ENCODE measurements at places on chromosomes 3 and 15.

DNA sequence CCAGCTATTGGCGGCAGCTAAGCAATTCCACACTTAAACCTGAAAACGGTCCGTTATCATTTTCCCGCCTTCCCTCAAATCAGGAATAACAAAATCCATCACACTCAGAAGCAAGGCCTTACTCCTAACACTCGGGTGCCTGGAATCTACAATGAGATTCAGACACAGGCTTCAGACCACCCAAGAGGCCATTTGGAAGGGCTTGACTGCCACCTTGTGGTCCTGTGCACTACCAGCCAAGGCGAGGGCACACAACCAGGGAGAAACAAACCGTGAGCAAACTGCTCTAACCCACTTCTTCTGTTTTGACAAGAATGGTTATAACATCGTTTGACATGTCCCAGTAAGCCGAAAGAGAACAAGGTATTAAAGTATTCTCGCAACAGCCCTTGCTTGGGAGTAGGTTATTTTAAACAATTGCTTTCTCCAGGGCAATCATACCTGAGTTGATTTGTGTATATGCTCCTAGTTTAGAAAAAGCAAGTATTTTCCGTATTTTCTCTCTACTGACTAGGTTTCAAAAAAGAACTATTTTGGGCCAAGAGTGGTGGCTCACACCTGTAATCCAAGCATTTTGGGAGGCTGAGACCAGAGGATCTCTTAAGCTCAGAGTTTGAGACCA, 40.1 kb upstream of the TAFA4 start:
- DNase-seq = peak; percentile 57

DNA sequence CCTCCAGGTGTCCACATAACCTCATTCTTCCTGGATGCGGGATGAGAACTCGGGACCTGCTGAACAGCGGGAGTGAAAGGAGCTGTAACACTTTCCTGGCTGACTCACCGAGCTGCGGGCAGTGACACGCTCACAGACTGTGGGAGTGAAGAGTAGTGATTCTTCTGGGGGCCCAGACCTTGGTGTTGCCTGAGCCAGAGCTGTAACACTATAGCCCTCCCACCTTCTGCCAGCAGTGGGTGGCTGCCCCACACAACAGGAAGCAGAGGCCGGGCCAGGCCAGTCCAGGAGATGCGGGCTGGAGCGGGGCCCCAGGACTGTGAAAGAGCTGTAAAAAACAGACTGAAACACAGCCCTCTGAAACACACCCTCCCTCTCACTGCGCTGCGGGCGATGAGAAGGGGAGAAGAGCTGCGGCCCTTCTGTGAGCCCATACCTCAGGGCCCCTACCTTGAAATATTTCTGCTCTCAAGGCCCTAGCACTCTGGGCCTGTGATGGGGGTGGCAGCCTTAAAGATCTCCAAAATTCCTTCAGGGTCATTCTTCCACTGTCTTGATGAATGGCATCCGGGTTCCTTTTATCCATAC, 464.0 kb upstream of the CCDC54 start:
- DNase-seq = no peak

- DNase-seq = no peak
Observed at GRCh38 chr3:43319794-43320193, 33.5 kb downstream of the SNRK start.

DNA sequence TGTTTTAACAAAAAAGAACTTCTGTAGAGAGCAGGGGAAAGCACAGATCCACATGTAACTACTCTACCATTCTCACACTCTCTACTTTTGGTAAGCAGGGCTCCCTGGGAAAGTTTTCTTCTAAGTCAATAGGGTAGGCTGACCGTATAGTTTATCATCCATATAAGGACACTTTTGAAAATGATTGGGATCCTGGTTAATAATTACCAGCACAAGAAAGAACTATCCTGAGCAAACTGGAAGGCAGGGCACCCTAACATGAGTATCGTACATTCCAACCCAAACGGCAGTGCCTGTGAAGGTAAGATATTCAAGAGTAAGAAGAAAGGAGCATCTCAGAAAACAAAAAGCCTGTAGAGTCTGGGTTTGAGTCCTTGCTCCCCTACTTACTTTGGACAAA, 22.1 kb downstream of the SUSD5 start:
- DNase-seq = no peak

DNA sequence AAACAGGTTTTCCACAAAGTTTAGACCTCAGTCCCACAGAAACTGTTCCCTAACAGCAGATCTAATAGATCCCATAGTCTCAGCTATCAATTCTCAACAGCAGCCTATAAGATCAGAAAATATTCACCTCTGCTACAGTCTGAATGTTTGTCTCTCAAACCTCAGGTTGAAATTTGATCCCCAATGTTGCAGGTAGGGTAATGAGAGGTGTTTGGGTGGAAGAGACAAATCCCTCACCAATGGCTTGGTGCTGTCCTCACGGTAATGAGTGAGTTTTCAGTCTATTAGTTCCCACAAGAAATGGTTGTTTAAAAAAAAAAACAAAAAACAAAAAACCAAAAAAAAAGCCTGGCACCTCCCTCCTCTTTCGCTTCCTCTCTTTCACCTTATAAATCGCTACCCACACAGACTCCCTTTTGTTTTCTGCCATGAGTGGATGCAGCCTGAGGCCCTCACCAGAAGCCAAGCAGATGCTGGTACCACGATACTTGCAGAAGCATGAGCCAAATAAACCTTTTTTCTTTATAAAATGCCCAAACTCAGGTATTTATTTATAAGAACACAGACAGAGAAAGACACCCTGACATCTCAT, 14.2 kb downstream of the ZNF280D start:
- no peak for DNase-seq

GRCh38 chr3:15241341-15241740, 35.3 kb downstream of the CAPN7 start:
- peak; percentile 27 for DNase-seq

GRCh38 chr15:29008846-29009245, 123.1 kb downstream of the APBA2 start:
- no peak for DNase-seq

- no peak for DNase-seq
Observed at GRCh38 chr3:85342915-85343314, 384.1 kb downstream of the CADM2 start.

DNA sequence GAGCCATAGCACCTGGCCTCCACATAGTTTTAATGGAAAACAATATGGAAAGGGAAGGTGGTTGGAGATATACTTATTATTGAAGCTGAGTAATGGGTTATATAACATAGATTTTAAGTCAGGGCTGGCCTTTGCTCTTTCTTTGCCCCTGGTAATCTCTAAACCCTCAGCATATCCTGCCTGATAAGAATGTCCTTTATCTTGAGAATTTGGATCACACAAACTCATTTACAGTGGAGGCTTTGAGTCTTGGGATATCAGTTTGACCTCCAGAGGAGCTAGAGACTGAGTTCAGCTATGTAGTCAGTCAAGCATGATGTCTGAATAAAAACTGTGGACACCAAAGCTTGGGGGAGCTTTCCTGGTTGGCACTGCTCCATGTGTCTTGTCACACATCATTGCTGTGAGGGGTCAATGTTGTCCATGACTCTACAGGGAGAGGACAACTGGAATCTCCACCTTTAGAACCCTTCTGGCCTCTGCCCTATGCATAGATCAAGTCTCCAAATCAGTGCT, 9.0 kb upstream of the C3orf33 start:
- DNase-seq = no peak

DNA sequence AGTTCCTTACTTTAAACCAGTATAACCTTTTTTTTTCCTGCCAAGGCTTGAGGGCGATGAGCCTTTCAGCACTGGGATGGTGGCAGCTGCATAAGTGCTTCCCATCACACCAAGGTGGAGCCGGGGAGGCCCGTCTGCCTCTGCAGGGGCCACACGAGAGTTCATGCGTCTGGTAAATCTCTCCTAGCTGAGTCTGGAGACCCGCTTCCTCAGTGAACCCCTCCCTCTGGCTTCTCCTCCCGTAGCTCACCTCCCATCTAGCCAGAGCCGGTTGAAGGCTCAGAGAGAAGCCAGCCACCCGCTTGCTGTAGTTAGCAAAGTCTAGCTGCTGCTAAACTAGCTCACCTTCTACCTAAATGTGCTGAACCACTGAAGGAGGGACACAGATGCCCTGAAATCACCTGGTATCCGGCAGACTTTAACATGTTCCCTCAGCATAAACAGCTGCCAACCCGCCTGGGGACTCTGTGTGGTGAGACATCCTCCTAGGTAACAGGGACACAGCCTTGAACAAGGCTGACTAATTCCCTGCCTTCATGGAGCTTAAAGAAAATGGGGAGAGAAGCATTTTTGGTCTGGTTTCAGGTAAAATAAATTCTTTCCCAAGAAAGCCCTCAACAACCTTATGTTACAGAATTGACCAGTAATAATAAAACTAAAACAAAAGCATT, 42.9 kb downstream of the RLBP1 start:
- no peak for DNase-seq

DNA sequence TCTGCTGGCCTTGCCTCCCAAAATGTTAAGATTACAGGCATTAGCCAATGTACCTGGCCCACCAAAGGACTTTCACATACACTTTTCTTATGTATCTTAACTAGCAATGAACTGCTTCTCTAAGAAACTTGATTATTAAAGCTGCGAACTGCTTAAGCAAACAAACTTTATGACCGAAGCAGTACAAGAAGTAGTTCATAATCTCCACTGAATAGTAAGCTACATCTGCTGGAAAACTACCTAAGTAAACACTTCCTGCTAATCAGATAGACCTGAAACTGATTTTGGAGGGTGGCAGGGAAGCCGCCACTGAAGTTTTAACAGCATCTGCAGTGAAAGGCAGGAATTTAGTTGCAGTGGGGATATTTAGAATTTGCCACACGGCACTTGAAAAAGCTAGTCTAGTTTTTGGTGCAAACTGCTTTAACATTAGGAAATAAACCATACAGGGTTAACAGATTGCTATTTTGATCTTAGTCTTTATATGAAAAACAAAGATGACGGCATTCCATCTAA, 8.1 kb downstream of the HYPK start:
- no peak for DNase-seq

DNA sequence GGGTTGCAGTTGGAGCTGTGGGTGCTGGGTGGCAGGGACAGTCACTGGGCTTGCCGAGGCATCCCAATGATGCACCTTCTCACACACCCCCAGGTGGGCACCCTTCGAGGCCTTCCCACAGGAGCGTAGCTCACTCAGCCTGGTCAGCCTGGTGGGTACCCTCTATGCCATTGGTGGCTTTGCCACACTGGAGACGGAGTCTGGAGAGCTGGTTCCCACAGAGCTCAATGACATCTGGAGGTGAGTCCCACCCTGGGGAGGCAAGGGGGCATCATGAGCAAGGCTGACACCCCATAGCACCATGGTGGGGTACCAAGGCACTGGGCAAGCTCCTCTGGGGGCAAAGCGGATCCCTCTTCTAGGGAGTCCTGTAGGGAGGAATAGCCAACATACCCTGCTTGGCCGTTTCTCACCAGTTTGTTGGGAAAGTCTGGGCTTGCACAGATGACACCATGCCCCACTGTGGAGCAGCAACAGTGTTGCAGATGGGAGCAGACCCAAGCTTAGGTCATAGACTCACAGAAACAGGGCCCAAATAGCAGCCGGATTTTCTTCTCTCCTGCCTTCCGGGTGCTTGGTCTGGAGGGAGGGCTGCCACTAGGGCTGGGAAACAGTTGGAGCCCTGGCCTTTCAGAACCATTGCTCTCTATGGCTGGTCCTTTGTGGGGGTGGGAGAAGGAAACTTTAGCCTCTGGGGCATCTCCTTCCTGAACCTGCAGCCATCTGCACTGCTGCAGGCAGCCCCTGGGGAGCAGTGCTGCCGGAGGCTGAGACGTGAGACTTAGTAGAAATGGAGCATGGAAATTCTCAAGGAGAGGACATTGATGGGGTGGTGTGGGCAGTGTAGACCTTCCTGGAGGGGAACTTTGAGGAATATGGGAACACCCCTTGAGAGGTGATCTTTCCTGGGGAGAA, 5.7 kb downstream of the KLHL40 start:
- no peak for DNase-seq

DNA sequence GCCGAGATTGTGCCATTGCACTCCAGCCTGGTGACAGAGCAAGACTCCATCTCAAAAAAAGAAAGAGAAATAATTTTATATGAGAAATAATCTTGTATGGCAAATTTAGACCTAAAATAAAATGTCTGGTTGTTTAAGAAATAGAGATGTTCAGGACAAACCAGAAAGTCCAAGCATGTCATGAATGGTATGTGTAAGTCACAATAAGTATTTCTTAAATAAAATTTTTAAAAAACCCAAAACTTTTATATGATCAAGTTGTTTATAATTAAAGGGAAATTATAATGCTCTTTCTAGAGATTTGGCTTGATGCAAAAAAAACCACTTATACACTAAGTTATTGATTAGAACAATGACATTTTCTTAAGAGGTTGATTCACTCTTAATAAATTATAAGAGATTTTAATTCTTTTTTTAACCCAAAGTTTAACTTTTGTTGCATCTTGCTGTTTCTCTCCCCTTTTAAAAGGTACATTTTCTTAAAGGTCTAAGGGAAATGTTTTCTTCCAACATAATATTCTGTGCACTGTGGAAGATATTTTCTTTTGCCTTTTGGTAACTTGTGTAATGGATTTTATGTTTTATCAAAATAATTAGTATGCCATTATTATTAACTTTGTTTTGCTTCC, 105.7 kb downstream of the RTP4 start:
- DNase-seq = no peak

GRCh38 chr15:98646546-98647025, 1.8 kb upstream of the IGF1R start:
- DNase-seq = no peak

GRCh38 chr3:125231895-125232294, 19.3 kb upstream of the SLC12A8 start:
- DNase-seq = no peak

- DNase-seq = no peak
Observed at GRCh38 chr3:140904521-140904920, 37.1 kb upstream of the SLC25A36 start.

- DNase-seq = no peak
Observed at GRCh38 chr3:55771503-55771902, 284.4 kb upstream of the WNT5A start.

- DNase-seq = no peak
Observed at GRCh38 chr15:51131596-51132290, 37.0 kb upstream of the TNFAIP8L3 start.

GRCh38 chr15:46089467-46089935, 454.7 kb downstream of the SQOR start:
- DNase-seq = no peak

DNA sequence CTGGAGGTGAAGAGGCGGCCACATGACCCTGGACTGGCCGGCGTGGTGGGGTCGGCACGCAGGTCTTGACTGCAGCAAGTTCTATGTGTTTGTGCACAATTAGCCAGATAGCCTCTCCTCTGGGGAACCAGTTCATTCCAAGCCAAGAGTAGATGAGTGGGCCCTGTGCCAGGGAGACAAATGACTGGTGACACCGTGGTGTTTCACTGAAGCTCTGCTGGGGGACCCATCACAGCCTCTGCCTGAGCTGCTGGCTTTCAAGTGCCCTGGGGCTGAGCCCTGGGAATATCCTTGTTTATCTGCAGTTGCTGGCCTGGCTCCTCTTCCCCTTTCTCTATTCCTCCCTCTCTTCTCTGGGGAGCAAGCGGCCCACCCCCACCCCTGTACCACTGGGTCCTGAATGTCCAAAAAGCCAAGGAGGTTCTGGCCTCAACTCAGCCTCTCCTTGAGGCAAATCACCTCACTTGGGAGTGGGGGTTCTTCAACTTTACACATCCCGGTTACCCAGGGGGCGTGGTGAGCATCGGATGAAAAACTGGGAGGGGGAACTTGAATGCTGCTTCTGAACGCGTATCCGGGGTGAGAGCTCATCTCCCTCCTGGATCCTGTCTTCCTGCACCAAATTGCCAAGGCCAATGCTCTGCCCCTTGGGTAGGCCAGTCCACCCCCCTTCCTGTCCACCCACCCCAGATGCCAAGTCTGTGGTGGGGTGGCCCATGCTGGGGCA, 199.6 kb upstream of the LYSMD4 start:
- DNase-seq = no peak

Data from stimulated activated naive CD8-positive, alpha-beta T cell treated with anti-CD3 and anti-CD28 coated beads, Interleukin-15, Interleukin-2, amounts not matched to agents 100 U/mL and 50 U/mL, for 24 hours (primary cell).